ENCODE measurements at places on chromosomes 11 and 22.

GRCh38 chr11:32881286-32881685, 11.3 kb upstream of the QSER1 start:
- no peak for DNase-seq

DNA sequence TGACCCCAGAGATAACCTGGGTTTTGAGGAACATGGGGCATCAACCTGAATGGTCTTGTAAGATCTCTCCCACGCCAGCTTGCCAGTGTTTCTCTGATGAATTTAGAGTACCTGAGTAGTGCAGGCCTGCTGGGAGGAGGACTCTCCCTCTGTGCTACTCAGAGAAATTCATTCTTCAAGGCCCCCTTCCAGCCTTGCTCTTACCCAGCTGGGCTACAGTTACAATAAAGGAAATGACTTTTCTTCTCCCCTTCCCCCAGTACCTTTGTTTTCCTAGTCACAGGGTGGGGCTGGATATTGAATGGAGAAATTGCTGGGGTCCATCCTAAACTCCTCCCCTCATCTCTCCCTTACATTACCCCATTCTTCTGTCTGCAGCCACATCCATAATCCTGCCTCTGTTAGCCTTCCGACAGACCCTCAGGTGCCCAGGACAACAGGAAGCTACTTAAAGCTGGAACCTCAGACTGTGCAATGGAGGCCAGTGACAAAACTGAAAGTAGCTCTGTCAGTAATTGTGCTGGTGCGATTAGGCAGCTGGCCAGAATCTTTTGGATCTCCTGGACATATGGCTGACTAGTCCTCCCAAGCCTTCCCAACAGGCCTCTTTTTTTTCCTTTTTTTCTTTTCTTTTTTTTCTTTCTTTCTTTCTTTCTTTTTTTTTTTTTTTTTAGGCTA, 17.4 kb downstream of the LIMK2 start:
- DNase-seq = peak; percentile 18

DNA sequence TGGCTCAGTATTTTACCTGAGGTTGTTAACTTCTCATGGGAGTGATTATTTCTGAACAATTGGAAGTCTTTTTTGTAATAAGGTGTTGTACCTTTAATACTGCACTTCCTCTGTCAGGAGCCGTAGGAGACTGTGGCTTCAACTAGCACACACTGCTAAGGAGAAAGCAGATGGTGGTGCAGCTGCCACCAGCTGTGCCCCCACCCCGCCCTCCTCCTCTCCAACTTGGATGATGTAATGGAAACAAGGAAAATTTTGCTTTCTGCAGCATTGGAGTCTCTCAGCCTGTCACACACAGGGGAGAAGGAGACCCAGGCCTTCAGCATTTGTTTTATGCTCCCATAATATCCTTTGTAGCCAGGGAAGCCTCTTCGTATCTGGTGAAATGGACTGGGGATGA, 91.2 kb downstream of the TEAD1 start:
- no peak for DNase-seq

DNA sequence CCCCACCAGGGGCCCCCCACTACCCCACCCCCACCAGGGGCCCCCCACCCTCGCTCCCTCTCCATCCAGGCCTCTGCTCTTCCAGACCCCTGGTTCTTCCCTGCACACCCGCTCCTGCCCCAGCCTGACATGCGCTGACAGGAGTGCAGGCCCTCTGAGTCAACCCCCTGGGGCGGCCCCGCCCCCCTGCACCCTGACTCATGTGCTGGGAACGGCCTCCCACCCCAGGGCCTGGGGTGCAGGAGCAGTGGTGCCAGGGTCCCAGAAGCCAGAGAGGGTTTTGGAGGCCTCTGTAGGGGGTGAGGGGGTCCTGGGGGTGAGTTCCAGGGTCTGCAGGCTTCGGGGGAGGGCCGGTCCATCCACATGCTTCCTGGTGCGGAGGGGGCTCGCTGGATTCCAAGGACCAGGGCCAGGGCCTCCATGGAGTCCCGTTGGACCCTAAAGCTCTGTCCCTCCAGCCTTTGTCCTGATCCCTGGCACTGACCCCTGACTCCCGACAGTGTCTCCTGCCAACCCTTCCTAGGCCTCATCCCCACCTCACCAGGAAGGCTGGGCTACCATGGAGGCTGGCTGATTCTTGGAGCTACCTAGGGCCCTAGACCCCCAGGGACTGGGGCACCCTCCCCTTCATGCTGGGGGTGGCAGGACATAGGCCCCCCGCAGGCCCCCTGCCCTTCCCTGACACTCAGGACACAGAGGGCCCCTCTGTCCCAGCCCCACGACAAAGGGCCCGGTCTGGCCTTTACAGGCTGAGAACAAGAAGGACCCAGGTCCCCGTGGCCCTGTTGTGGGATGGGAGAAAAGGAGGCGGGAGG, 583 bp upstream of the PKP3 start:
- peak; percentile 62 for DNase-seq

- DNase-seq = no peak
Measured at GRCh38 chr11:57467508-57468157, 7.3 kb downstream of the RTN4RL2 start.

Data from NB4 (cell line).